ENCODE measurements at places on chromosomes 5 and 9.
A peak's percentile ranks its signal among the peaks of the same experiment; 100 is the strongest.

DNA sequence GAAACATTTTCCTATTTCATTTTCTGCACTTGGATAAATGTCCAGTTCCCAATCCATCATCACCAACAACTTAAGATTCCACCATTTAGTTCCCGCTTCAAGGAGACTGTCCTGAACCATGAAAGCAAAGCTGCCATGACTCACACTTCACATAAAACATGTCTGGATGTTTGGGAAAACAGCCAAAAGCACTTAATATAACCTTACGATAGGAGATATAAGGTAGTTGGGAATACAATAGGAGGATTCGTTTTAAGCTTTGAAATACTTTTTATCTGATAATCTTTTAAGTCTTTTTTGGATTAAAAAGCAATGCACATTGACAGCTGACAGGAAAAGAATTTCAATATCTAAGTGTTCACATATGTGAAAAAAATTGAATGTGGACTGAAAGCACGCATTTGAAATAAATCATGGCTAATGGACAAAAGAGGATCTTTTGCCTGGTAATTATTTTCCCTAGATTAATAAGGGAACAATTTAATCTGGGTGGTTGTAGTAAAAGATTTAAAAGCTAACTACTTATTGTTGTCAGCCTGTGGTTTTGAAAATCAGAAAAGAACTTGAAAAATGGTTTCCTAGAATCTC, 17.3 kb upstream of the TGFBI start:
- peak; percentile 46 for DNase-seq

- peak; percentile 52 for DNase-seq
These were observed 43.3 kb downstream of the PRDM6 start for GRCh38 chr5:123132316-123132715.

- DNase-seq: no peak
These were observed 355.6 kb downstream of the TAF11L14 start for GRCh38 chr5:17989567-17990563.

DNA sequence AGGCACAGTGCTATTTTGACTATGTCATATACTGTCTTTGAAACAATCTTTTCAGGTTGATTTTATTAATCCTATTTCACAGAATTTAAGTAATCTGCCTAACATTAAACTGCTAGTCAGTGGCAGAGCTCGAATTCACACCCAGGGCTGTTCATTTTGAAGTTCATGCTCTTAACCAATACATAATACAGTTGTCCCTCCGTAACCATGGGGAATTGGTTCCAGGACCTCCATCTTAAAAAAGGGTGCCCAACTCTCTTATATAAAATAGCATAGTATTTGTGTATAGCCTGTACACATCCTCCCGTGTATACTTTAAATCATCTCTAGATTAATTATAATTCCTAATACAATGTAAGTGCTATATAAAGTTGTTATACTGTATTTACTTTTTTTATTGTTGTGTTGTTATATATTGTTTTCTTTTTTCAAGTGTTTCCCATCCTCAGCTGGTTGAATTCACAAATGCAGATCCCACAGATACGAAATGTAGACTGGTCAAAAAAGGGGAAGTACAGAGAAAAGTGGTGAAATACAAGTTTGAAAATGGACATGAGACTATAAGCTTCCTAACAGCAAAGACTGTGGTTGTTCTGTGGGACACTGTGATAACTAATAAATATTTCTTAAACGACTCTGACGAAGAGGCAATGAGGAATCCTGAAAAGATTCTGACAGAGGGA, 18.3 kb downstream of the RFX3 start:
- peak; percentile 86 for DNase-seq

- DNase-seq: no peak
These were observed 367.1 kb downstream of the CSNK1G3 start for GRCh38 chr5:123879071-123879470.

DNA sequence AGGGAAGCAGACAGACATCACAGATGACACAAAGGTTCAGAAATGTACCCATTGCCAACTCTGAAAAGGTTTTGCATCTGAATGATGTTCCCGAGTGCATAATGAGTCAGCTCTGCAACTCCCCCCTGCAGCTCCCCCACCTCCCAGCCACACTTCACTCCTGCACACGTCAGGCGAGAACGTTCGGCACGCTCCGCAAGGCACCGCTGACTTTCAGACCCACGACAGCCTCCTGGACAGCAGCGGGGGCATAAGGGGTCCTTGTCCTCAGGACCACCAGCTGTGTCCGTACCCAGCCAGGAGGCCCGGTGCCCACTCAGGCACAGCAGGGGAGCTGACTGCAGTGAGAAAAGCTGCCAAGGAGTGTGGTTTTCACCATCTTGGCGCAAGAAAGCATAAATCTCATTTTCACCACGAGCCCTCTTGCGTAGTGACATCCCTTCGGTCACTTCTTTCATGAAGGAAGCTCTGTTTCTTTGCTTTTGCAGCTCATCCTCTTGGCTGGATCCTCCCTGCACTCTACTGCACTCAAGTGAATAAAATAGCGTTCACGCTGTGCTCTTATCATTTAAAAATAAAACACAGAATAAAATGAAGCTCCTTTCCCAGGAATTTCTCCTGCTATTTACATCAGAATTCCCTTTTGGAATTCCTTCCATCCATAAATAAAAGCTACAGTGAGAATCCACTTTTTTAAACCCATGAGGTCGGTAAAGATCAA, 9.9 kb downstream of the GFPT2 start:
- DNase-seq: no peak

DNA sequence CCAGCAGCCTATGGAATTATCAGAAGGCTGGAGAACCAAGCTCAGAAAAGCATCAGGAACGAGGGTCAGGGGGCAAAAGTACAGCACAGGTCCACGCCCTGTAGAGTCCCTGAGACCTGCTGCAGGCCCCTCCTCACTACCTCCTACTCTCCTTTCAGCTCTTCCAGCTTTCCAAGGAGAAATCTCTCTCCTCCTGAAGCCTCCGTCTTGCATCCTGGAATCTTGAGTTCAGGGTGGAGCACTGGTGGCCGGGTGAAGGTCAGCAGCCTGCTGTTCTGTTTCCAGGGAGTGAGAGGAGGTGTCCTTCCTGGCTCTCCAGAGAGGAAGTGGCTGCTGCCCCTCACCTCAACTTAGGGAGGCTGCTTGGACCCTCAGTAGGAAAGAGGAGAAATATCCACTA, 342.3 kb downstream of the ZSWIM6 start:
- DNase-seq: no peak

DNA sequence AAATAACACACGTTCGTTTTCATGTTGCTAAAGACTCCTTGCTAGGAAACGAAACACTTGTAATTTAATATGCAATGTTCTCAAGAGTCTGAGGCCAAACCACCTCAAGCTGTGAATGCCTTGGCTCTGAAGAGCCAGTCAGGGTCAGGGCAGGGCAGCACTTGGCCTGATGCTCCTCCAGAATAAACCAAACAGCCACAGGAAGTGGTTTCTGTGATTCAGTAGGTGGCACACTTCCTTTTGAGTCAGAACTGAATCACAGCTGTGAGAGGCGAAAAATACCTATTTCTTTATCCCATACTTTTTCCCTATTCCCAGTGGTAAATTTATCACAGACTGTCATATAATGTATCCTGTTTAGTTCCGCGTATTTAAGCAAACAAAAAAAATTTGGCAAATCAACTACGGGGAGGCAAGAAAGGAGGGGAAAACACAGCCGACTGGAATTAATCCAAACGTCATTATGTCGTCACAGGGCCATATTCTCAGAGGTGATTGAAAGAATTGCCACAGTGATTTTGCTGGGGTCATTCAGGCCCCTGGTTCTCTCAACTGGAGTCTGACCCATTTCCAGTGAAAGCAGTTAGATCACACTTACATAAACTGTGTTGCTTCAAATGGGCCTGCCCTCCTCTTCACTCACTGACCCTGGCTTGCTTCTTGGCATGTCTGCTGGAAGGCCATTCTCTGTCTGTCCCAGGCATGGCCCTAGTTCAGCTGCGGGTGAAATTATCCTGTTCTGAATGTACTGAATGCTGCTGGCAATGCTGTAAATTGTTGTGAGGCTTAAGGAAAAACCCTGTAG, 71.2 kb downstream of the ARRDC3 start:
- DNase-seq: peak; percentile 97

GRCh38 chr5:103561685-103562452, 720 bp downstream of the NUDT12 start:
- peak; percentile 36 for DNase-seq

GRCh38 chr9:136942112-136942880, 2.2 kb downstream of the FBXW5 start:
- no peak for DNase-seq

- no peak for DNase-seq
These were observed 1999.5 kb upstream of the CDH6 start for GRCh38 chr5:29193972-29194371.

DNA sequence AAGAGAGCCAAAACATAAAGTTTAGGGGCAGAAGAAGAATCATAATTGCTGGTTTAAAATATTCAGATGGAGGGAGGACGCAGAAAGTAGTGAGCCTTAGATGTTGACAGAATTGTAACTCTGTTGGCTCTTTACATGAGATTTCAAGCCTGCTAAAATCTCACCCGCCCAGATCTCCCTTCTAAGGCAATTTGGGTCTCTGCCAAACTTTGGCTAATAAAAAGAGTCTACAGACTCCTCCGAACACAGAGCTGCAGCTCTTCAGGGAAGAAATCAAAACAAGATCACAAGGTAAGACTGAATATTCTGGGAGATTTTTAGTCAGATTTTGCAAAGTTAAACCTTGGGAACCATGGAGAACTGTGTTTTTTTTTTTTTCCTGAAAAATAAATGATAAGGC, at the start of gene IL33:
IL33 (plus strand) TSS at position 246 of the 400 bp plus-strand sequence. CDS start 25,888 bp downstream, outside the sequence.
- no peak for DNase-seq

Measured in suppressor macrophage treated with lipopolysaccharide for 1 hour (primary cell).